Iris pigment epithelial cell (primary cell): ENCODE measurements at places on chromosomes 5 and 9.

GRCh38 chr5:118379470-118379869 lies 608.9 kb downstream of the DTWD2 start:
- DNase-seq = no peak

- DNase-seq = no peak
These were observed 7.8 kb downstream of the SH3PXD2B start for GRCh38 chr5:172446336-172447051.

DNA sequence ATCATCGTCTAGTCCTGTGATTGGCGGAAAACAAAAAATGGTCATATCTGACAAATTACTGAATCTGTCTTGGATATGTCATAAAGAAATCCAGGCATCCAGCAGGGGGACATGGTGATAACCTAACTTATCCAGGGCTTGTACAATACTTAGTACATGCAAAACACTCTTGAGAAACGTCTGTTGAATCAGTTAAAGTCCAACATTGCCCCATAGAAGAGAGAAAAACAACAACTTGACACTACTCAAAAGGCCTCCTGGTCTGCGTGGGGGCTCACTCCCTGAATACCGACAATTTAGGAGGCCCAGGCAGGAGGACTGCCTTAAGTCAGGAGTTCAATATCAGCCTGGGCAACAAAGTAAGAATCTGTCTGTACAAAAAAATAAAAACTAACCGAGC lies 217.5 kb downstream of the DCP2 start:
- no peak for DNase-seq

GRCh38 chr5:92749943-92750342 lies 831.1 kb downstream of the NR2F1-AS1 start:
- peak; percentile 75 for DNase-seq

- DNase-seq = peak; percentile 76
These were observed 1.9 kb downstream of the FBXO10 start for GRCh38 chr9:37574241-37574721.

GRCh38 chr9:18061856-18062255 lies 412.1 kb upstream of the ADAMTSL1 start:
- DNase-seq = peak; percentile 41

GRCh38 chr5:77356740-77357139 lies 135.4 kb downstream of the WDR41 start:
- DNase-seq = peak; percentile 66

- peak; percentile 50 for DNase-seq
These were observed 186.3 kb downstream of the TLE4 start for GRCh38 chr9:79757881-79758669.

DNA sequence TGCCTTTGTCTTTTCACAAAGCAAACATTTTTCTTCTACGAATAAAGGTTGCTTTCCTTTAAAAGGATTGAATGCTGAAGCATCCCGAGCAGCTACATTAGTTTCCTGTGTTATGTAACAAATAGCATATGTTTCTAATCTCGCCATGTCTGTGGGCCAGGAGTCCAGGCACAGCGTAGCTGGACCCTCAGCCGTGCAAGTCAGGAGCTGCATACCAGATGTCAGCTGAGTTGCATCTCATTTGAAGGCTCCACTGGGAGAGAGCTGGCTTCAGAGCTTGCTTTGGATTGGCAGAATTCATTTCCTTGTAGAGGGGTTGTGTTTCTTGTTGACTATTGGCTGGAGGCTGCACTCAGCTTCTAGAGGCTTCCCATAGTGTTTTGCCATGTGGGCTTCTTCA lies 16.0 kb upstream of the GOLPH3 start:
- peak; percentile 91 for DNase-seq

DNA sequence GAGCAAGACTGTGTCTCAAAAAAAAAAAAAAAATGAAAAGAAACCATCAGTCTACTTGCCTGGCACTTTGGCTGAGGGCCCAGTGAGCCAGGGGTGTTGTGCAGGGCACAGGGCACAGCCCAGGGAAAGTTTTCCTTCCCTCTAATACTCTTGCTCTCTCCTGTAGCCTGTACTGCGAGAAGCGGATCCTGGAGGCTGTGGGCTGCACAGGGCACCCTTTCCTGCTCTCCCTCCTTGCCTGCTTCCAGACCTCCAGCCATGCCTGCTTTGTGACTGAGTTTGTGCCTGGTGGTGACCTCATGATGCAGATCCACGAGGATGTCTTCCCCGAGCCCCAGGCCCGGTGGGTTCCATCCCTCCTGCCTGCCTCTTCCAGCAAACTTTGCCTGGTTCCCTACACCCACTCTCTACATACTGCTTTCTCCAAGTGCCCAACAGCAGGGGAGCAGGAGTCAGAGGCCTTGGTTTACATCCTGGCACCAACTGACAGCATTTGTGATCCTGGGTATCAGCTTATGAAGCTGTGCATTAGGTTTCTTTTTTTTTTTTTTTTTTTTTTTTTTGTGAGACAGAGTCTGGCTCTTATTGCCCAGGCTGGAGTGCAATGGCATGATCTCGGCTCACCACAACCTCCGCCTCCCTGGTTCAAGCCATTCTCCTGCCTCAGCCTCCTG lies 7.2 kb downstream of the ZDHHC12 start:
- DNase-seq = no peak

GRCh38 chr5:14600846-14601245 lies 19.3 kb downstream of the OTULINL start:
- DNase-seq = no peak

GRCh38 chr9:114655689-114656088 lies 1.9 kb downstream of the TEX53 start:
- peak; percentile 78 for DNase-seq
